DMS53 (cell line): ENCODE measurements at places on chromosomes 2 and 18.

- no peak for DNase-seq
Observed at GRCh38 chr2:5913711-5914395, 221.7 kb downstream of the SOX11 start.

DNA sequence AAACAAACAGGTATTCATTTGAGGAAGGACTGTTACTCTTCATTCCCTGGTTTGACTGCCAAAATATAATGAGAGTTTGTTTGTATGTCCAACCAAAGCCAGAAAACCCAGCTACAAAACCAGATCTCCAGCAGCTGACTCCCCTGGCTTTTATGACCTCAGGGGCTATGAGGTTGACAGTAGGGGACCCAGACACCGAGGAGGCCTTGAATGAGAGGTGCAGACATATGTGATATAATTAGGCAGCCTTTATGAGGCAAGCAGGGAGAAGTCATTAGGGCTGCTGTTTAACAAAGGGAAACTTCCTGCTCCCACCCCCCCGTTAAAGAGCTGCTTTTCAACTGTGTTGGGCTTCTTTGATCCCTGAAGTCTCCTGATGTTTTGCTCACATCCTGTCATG lies 236.7 kb downstream of the SLC4A3 start:
- DNase-seq = no peak

- peak; percentile 6 for DNase-seq
Observed at GRCh38 chr2:142973160-142973821, 95.8 kb downstream of the KYNU start.

DNA sequence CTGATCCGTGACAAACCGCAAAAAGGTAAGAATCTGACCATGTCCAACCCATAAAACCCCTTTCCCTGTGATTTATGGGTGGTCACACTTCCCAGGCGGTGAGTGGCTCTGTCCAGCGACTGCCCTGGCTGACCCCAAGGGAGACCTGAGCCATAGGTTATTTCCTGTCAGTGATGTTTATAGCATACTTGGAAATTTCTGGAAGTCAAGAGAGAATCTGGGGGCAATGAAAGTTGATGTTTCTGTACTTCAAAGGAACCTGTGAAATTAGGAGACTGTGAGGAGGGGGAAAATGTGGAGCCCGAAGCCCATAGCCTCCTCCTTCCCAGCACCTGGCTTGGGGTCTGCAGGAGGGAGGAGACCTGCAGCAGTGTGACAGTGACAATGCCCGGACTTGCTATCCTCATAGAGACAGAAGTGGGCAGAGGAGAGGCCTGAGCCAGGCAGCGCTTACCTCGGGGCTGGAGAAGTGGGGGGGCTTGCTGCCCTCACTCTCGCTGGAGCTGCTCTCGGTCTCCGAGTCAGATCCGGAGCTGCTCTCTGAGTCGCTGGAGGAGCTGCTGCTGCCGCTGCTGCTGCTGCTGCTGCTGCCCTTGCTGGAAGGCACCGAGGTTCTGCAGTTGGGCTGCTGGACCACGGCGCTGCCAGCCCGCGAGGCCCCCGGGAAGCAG lies 111.3 kb upstream of the REV1 start:
- DNase-seq = no peak

DNA sequence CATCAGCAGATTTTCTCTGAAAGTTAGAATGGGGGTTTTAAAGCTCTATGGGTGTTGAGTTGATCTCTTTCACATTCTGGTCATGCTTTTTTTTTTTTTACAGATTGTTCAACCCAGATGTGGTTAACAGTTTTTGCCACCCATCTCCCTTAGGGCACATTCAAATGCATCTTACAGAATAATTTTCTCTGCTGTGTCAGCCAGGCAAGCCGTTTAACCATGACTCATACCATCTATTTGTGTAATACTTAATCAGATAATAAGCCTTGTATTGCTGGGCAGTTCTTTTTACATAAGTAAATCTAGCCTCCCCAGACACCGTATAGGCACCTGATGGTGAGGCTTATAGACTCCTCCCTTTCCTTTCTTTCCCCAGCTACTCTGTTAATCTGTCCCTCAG lies 62.0 kb downstream of the TGIF1 start:
- DNase-seq = peak; percentile 88

DNA sequence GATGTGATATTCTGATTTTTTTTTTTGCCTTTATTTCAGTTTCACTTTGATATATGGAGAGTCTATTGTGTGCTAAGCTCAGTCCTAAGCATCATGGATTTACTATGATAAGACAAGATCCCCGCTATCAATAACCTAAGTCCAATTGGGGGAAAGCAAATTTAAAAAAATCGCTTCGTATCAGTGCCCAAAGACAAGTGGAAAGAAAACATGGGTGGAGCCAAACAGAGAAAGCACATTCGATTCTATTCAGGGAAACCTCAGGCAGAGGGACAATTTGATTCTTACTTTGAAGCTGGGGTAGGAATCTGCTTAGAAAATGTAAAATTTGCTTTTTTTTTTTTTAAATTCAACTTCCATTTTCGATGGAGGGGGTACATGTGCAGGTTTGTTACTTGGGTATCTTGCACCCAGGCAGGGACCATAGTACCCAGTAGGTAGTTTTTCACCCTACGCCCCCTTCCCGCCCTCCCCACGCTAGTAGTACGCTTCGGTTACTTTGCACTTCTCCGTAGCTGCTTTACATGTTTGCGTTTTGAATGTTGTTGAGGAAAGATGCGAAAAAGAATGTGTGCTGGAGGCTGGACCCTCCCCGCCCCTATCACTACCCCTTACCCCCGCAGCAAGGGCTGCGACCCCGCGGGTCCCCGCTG lies 12.4 kb downstream of the KIF5C start:
- DNase-seq = peak; percentile 11

DNA sequence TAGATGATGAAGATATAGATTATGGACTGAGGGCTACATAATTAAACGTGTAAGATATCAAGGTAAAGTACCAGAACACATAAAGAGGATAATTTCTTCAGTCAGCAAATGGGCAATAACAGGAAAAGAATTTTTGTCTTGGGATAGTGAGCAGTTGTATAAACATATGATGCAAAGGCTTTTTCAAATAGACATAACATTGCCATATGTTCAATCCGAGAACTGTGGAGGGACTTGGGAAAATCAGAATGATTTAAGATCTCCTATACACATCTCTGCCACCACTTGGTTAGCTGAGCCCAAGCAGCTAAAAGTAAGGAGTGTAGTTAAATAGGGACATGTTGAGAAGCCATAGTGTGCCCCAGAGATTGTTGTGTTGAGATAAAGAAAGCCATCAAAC lies 287.6 kb upstream of the ZNF521 start:
- DNase-seq = no peak

- peak; percentile 38 for DNase-seq
Observed at GRCh38 chr2:161136696-161137324, 23.4 kb upstream of the TANK start.

- DNase-seq = peak; percentile 39
Observed at GRCh38 chr2:71454221-71455010, 1.1 kb downstream of the DYSF start.

DNA sequence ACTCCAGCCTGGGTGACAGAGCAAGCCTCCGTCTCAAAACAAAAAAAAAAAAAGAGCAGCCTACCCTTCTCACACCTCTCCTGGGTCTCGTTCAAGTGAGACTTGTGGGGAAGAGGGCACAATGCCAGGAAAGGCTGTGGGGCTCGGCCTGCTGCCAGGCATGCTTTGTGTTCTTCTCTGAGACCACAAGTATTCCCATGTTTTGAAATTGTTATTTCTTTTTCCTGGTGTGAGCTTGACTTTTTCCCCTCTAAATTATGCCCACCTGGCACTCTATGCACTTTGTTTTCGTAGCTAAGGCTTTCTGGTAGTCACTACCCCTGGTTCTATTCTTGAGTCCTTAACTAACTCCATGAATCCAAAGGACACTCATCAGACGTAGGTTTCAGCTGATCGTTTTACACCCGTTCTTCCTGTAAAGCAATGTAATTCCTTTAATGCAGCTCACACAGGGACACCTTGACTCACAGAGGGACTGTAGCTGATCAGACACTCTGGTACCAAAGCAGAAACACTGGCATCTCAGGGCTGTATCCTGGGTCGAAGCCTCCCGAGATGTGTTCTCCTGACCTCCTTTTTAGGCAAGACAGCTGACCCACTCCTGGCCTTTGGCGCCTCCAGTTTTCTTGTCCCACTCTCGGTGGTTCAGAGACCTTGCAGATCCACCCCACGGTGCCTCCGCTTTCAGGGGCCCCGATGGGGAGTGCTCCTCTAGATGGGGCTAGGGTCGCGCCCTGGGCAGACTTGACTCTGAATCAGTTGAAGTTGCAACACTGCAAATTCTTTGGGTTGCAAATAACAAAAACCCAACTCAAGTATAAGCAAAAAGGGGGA lies 193.3 kb upstream of the AGAP1 start:
- DNase-seq = no peak

DNA sequence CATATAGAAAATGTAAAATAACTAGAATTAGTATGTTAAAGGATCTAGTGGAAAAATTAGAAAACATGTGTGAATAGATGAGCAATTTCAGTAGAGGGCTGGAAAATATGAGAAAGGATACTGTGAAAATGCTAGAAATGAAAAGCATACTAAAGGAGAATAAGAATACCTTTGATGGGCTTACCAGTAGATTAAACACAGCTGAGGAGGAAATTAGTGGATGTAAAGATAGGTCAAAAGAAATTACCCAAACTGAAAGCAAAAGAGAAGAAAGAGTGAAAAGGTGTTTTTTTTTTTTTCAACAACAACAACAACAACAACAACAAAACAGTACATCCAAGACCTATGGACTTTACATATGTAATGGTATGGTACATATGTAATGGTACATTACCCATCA lies 41.0 kb upstream of the CTIF start:
- DNase-seq = no peak

DNA sequence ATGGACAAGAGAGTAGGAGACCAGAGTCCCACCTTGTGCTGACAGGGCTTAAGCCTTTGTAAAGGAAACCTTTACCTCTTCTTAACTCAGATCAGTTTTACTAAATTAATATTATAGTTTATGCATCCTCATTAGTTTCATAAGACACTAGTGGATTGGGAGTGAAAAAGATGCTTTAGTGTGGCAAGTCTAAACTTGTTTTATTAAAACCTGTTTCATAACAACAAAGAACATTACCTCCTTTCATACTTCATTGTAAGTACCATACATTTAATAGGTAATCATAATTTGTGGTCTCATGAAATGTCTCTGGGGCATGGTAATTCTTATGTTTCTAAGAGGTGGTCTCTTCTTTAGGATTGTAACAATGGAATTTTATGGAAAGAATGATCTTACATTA lies 63.4 kb downstream of the PIKFYVE start:
- no peak for DNase-seq

GRCh38 chr2:109677835-109678580 lies 63.8 kb downstream of the SOWAHC start:
- no peak for DNase-seq

DNA sequence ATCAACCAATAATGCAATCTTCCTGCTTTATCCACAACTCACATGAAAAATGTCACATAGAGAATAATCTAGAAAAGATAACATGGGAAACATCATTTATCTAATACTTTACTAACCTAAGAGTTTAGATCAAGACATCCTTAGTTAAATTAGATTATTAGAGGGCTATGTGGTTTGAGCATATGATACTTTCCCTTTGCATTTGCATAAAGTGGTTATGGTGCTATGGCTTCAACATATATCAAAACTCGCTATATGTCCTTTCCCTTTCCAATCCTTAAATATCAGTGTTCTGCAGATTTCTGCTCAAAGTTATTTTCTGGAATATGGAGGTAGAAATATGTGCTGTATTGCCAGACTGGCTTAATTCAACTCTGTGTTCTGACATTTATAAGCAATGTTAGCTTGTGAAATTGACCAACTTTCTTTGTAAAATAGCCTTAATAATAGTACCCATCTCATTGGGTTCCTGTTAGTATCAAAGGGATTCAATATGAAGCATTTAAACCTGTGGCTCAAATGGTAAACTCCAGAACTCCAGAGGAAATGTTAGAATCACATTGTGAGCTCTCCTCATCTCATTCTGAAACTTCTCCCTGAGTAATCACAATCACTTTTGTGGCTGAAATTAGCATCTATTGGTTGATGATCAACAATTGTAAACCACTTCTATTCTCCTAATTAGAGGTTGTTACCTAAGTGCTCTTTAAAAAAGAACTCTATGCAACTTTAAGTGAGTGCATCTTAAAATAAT lies 1089.9 kb upstream of the SLC39A10 start:
- DNase-seq = no peak

DNA sequence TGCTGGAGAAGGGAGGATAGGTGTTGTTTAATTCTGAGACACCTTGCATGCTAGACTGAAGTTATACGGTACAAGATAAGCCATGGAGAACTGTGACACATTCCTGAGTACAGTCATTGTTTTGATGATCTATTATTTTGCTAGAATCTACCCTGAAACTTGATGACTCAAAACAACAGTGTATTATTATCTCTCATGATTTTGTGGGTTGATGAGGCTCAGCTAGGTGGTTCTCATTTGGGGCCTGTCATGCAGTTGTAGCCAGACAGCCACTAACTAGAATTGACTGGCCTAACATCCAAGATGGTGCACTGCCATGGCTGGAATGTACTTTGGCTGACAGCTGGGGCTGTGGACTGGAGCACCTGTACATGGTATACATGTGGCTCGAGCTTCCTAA lies 5.4 kb upstream of the IL1R1 start:
- no peak for DNase-seq

DNA sequence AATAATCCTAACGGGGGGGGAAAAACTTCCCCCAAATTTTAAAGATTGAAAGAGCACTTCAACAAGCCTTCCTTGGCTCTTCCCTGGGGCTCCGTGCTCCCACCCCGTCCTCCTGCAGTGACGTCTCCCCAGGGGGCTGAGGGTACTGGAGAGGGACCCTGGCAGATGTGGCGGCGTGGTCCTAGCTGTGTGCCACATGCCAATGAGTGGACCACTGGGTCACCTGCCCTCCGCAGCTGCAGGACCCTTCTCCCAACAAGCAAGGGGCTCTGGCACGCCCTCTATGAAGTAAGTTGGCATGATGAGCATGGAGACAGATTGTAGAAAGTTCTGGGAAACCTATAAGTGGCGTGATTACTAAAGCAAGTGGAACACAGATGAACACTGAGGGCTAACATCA lies 46.7 kb downstream of the PXDN start:
- no peak for DNase-seq

- no peak for DNase-seq
Observed at GRCh38 chr2:794554-795241, 117.5 kb upstream of the TMEM18 start.

DNA sequence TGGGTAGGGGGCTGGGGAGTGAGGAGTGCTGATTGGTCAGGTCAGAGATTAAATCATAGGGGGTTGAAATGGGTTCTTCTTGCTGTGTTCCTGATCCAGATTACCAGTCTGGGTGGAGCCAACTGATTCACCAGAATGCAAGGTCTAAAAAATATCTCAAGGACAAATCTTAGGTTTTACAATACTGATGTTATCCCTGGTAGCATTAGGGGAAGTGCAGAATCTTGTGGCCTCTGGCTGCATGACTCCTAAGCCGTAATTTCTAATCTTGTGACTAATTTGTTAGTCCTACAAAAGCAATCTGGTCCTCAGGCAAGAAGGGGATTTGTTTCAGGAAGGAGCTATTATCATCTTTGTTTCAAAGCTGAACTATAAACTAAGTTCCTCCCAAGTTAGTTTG lies 289.2 kb upstream of the KYNU start:
- DNase-seq = no peak

GRCh38 chr2:50723286-50723938 lies 308.5 kb downstream of the NRXN1 start:
- DNase-seq = no peak

GRCh38 chr2:159564081-159564480 lies 52.3 kb downstream of the BAZ2B start:
- DNase-seq = no peak
